Renal cortical epithelial cell (primary cell): ENCODE measurements at places on chromosomes 12 and 14. TPM values are rescaled to one million over a fixed set of nuclear protein-coding genes. Genes with fewer than 3 reads are reported as not detected.
A peak's percentile ranks its signal among the peaks of the same experiment; 100 is the strongest.

DNA sequence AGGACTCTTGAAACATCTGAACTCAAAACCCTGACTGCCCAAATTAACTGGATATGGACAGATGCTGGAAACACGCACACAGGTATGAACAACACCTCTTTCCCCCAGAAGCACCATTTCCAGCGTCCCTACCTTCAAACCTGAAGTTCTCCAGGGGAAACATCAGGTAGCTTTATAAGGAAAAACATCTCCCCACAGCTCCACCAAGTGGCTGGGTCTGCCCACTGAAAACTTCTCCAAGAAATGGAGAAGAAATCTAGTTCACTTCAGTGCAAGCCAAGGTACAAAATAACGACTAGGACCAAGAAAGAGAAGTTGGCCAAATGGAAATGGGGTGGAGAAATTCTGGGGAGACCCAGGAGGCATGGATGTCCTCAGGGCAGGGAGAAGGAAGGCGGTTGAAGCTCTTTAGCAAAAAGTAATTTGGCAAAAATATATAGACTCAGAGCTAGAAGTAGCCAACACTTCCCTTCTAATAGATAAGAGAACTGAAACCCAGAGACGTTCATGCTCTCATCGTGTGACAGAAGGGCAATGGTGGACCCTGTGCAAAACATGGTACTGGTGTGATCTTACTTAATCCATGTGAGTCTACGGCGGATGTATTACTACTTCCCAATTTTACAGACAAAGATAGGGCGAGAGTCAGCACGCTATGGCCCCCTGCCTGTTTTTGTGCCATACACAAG lies 10.5 kb upstream of the NUAK1 start:
- DNase-seq: peak; percentile 51

- no peak for DNase-seq
Measured at GRCh38 chr14:102726191-102726949, 50.9 kb upstream of the TRAF3 start.

DNA sequence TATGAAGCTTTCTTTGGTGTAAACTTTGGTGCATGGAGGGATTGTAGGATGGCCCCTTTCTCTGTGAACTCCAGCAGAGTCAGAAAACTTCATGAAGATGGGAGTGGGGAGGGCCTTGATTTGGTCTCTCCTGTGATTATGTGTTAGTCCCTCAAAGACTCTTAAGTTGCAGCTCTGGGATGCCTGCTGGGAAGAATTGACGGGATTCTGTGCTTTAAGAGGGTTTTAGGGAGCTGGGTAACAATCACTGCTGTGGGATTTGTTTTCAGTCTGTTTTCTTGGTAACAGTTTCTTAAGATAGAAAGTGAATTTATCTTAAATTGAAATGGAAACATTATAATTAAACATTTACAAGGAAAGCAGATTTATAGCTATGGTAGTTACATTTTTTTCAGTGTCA lies 378.1 kb downstream of the AACS start:
- no peak for DNase-seq

DNA sequence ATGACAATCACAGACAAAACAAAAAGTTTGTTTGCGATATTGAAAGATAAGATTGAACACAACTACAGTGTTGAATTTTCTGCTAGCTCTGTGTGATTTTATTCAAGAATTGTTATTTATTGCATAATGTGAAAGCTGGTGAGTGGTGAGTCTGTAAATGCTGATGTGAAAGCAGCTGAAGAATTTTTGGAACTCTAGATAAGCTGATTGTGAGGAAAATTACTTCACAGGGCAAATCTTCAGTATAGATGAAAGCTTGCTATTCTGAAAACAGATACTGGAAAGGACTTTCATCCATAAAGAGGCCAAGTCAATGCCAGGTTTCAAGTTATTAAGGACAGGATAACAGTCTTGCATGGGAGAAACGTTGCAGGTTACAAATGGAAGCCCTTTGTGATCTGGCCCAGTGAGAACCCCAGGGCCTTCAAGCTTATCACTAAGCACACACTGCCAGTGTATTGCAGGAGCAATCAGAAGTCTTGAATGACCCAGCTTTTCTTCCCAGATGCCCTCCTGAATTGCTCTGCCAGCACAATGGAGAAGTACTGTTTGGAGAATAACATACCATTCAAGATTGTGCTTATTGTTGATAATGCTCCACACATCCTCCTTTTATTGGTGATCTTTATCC lies 153.7 kb downstream of the PCNX1 start:
- no peak for DNase-seq

DNA sequence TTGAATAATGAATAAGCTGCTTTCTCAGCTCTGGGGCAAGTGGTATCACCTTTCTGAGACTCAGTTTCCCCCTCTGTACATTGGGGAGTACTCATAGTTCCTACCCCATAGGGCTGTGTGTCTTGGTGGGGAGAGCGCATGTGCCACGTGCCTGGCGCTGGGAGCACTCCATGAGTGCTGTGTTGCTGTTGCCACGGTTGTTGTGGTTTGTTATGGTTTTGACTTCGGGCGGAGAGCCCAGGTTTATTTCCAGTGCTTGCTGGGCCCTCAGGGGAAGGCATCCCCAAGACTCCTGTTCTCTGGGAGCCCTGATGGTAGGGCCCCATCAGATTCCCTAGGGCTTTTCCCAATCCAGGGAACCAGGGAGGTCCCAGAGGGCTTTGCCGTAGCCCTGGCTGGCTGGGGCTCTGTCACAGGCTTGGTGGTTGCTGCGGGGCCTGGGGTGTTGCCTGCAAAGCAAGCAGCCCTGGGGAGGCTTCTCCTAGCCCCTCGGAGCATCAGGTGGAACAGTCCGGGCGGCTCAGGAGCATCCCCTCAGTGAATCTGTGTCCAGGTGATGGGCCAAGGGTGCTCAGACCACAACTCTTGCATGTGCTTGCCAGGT lies 18.6 kb downstream of the SH2B3 start:
- no peak for DNase-seq

DNA sequence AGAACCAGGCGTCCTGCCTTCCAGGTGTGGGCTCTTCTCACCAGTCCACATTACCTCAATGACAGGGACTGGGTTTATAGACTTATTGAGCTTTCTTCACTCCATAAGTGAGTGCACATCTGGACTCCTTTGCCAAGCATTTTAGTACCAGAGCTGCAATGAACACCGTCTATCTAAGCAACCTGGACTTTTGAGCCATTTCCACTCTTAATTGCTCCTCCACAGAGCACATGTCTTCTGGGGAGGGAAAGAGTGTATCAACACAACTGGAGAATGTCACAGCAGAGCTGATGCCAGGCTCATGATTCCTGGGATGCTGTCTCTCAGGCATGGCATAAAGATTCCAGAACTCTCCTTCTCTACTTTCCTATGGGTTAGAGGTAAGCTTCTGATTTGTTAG lies 43.0 kb upstream of the BDKRB2 start:
- no peak for DNase-seq

- DNase-seq: no peak
Measured at GRCh38 chr14:50578433-50578832, 18.5 kb downstream of the ATL1 start.

The OTUB2 gene
- 6.4 and 14.2 TPM in 2 replicates for total RNA-seq

The RNASE9 gene
- total RNA-seq: not detected in 2 replicates

The RAB5B gene
- total RNA-seq: 92.9 and 119 TPM in 2 replicates

The PZP gene
- not detected in 2 replicates for total RNA-seq

The G2E3 gene
- 25.2 and 33.6 TPM in 2 replicates for total RNA-seq
